H9 (cell line): ENCODE measurements at places on chromosomes 2 and 18. TPM values are rescaled to one million over a fixed set of nuclear protein-coding genes. Genes with fewer than 3 reads are reported as not detected.

GRCh38 chr18:62976227-62976626 lies 260.9 kb downstream of the PHLPP1 start:
- H3K4me3 ChIP-seq, result no peak overlapping the region
- H3K4me1 ChIP-seq, result no peaks in the 10 kb centered on the region
- no peak for DNase-seq

DNA sequence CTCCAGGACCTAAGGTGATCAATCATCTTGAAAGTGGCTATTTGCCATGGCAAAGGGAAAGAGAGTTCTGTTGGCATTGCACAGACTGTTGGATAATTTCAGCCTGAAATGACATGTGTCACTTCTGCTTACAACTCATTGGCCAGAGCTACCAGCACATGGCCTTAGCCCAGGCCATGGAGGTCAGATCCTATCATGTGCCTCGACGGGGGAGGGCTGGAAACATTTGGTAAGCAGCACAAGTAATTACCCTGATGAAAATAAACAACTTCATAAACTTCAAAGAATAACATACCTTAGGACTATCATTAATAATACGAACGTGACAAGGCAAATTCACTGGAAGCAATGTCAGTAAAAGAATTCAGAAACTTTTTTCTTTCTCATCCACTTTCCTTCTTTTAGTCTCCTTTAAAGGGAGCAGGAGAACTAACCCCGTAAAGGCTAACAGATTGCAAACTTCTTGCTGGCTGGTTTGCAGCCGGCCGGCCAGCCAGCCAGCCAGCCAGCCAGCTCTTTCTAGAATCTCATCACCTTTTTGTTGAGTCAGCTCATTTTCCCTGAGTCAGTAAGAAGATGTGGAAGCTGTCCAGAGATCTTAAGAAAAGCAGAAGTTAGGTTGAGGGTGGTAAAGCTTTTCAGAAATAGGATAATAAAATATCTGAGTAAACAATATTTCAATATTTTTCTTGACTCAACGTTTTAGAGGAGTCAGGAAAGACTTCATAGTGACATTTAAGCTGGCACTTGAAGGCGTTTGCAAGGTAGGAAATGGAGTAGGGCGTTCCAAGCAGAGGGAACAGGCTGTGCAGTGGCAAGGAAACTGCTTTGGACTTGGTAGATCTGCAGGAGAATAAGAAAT lies 31.9 kb downstream of the CNRIP1 start:
- H3K36me3 ChIP-seq, result no peaks in the 10 kb centered on the region
- no peaks in the 10 kb centered on the region for H3K27me3 ChIP-seq
- no peak overlapping the region for H3K4me3 ChIP-seq

- H3K27me3 ChIP-seq, result no peaks in the 10 kb centered on the region
- no peaks in the 10 kb centered on the region for H3K36me3 ChIP-seq
- H3K27ac ChIP-seq, result no peak overlapping the region
- no peaks in the 10 kb centered on the region for H3K4me1 ChIP-seq
- H3K4me3 ChIP-seq, result no peak overlapping the region
- DNase-seq, result no peak
Observed at GRCh38 chr2:223789423-223789822, 48.0 kb downstream of the AP1S3 start.

CPO gene
- total RNA-seq, result 0.66 and 0.68 TPM in 2 replicates
